Pancreas (tissue), 10 donors: ENCODE measurements at places on chromosomes 11 and 22. TPM values are rescaled to one million over a fixed set of nuclear protein-coding genes. Genes with fewer than 3 reads are reported as not detected.

Gene MYBPC3
- total RNA-seq = not detected

Gene NCAM1
- 1.2 TPM for total RNA-seq

Gene OR10A3
- total RNA-seq = not detected

DNA sequence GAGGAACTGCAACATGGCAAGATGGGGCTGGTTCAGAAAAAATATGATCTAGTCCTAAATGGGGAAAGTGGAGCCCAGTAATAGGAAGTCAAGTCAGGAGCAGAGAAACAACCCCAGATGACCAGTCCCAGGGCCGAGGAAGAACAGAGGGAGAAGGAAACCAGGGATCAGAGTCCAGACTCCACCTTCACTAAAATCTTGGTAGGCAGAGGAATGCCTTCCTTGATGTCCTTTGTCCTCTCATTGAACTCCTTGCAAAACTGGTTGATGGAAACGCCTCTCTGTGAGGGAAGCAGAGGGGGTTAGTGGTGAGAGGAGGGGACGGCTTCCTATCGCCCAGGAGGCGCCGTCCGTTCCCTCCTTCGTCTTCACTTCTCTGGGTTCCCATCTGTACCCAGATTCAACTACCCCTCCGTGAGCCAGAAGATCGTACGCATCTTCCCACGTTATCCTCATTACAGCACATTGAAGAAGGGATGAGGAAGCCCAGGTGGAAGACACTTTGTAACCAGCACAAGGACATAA, 607 bp downstream of the MRPL11 start:
- H3K36me3 ChIP-seq = no peaks in the 10 kb centered on the region
- no peaks in the 10 kb centered on the region for H3K27me3 ChIP-seq
- peak overlapping the region; percentile 91 for H3K4me3 ChIP-seq

DNA sequence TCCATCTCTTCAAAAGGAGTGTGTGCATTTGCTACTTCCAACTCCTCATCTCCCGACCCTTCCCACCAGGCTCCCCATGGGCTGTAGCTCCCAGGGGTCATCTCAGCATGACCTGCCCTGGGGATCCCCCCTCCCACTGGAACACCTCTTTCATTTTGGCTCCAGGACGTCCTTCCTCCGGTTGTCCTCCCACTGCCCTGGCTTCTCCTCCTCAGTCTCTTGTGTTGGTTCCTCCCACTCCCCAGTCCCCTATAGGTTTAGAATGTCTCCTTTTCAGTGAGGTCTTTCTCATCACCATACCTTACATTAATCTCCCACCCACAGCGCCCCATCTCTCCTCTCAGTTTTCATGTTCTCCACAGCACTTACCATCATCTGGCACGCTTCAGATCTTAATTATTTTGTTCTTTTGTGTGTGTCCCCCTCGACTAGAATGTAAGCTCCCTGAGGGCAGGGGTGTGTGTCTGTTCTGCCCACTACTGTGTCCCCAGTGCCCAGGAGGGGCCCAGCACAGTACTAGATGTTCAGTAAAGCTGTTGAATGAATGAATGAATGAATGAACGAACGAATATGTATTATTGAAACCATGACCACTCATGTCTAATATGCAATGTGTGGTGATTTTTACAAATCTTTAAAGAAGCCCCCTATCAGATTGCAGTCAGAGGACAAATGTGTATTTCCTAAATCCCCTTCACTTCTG, 2.0 kb upstream of the TMA7B start:
- no peak for DNase-seq
- no peak overlapping the region for H3K4me3 ChIP-seq
- no peaks in the 10 kb centered on the region for H3K4me1 ChIP-seq
- H3K27me3 ChIP-seq = no peaks in the 10 kb centered on the region
- no peak overlapping the region for H3K27ac ChIP-seq

DNA sequence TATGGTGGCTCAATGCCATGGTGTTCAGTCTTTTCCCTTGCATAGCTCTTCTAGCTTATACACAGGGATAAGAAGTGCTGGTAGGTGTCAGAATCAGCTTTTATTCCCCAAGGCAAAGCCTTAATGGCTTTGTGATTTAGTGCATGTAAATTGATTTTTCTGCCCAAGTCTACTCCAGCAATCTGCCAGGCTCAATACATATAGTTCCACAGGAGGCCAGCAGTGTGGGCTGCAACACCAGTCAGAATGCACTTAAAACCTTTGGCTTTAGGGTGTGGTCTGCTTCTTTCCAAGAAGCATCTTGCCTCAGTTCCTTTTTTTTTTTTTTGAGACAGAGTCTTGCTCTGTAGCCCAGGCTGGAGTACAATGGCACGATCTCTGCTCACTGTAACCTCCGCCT, 14.5 kb upstream of the CAPRIN1 start:
- DNase-seq = no peak
- H3K4me3 ChIP-seq = no peak overlapping the region
- H3K36me3 ChIP-seq = no peaks in the 10 kb centered on the region
- no peak overlapping the region for H3K27ac ChIP-seq
- H3K27me3 ChIP-seq = no peaks in the 10 kb centered on the region

DNA sequence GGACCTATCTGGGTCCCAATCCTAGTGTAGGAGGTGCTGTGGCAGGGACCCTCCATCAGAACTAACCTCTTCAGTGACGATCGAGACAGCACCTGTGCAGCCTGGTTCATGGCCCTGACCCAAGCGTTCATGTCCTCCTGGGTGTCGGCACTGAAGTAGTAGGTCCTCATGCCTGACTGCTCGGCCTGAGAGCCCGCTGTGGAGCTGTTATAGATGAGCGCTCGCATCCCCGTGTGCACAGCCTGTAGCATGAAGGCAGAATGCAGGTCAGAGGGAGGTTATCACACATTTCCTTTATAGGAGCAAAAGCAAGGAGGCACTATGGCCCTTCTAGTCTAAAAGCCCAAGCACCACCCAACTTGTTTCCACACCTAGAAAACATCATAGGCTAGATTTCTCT, 103.0 kb downstream of the C11orf58 start:
- H3K4me1 ChIP-seq = no peaks in the 10 kb centered on the region
- no peak overlapping the region for H3K4me3 ChIP-seq
- H3K36me3 ChIP-seq = peaks cover 15% of the 10 kb centered on the region
- DNase-seq = no peak
- H3K27ac ChIP-seq = no peak overlapping the region

GRCh38 chr11:76678321-76678720, 7.8 kb upstream of the LRRC32 start:
- H3K4me1 ChIP-seq = no peaks in the 10 kb centered on the region
- no peak for DNase-seq
- H3K27ac ChIP-seq = no peak overlapping the region
- no peak overlapping the region for H3K4me3 ChIP-seq
- H3K36me3 ChIP-seq = no peaks in the 10 kb centered on the region
- H3K27me3 ChIP-seq = no peaks in the 10 kb centered on the region

GRCh38 chr11:118691926-118692830, 12.7 kb upstream of the TREH start:
- no peak overlapping the region for H3K4me3 ChIP-seq
- no peak for DNase-seq
- no peaks in the 10 kb centered on the region for H3K4me1 ChIP-seq
- no peaks in the 10 kb centered on the region for H3K27me3 ChIP-seq
- no peak overlapping the region for H3K27ac ChIP-seq

DNA sequence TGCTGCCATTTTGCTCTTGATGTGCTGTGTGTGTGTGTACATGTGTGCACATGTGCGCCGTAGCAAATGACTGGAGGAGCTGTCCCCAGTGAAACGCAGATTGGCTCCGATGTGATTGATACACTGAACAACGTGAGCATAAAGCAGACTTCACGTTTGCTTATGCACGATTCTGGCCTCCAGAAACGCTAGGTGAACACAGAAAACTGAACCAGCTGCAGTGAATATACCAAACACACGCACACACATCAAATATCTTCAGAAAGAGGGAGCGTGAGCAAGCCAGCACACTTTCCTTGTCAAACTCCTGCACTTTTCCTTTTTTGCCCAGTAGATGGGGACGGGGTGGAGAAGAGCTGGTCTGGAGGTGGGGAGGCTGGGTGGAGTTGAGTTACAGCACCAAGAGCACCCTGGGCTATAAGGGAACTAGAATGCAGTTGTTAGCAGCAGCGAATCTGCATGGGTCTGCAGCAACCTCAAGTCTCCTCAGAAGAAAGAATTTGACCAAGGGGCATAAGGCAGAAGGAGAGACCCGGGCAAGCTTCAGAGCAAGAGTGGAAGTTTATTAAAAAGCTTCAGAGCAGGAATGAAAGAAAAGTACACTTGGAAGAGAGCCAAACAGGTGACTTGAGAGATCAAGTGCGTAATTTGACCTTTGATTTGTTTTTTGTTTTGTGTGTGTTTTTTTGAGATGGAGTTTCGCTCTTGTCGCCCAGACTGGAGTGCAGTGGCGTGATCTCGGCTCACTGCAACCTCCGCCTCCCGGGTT, 77.8 kb upstream of the CADM1 start:
- no peaks in the 10 kb centered on the region for H3K27me3 ChIP-seq
- no peaks in the 10 kb centered on the region for H3K4me1 ChIP-seq
- no peak for DNase-seq
- no peak overlapping the region for H3K4me3 ChIP-seq

DNA sequence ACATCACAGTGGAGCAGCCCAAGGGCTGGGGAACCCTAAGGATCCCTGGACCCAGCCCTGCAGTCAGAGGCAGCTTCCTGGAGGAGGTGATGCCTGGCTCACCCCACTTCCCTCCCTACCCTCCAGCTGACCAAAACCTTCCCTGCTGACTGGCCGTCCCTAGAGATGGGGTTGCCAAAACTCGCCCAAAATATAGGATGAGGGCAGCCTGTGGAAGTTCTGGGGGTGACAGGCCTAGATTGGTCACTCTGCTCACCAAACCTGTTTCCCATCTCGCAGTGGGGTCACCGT, 35.0 kb upstream of the PPARA start:
- no peak for DNase-seq
- H3K27ac ChIP-seq = peak overlapping the region; percentile 45
- no peaks in the 10 kb centered on the region for H3K27me3 ChIP-seq
- peaks cover 12% of the 10 kb centered on the region for H3K4me1 ChIP-seq
- no peaks in the 10 kb centered on the region for H3K36me3 ChIP-seq

DNA sequence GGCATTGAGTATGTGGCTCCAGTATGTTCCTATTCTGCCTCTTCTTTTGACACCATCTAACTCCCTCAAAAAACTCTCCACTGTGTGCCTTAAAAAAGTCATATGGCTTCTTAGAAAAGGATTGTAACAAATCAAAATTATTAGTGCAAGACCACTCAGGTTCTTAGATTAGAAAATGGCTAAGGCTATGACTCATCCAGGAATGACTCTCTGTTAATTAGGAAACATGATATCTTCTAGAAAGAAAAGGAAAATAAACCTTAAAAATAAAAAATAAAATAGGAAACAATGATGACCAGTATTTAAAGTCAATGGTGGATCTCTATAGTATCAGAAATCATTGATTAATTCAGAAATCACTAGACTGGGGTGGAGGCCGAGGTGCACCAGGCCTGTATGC, 21.7 kb downstream of the SLC25A17 start:
- no peaks in the 10 kb centered on the region for H3K36me3 ChIP-seq
- no peaks in the 10 kb centered on the region for H3K27me3 ChIP-seq
- no peak overlapping the region for H3K4me3 ChIP-seq
- H3K4me1 ChIP-seq = no peaks in the 10 kb centered on the region
